ENCODE measurements at places on chromosomes 5 and 9. TPM values are rescaled to one million over a fixed set of nuclear protein-coding genes. Genes with fewer than 3 reads are reported as not detected.

DNA sequence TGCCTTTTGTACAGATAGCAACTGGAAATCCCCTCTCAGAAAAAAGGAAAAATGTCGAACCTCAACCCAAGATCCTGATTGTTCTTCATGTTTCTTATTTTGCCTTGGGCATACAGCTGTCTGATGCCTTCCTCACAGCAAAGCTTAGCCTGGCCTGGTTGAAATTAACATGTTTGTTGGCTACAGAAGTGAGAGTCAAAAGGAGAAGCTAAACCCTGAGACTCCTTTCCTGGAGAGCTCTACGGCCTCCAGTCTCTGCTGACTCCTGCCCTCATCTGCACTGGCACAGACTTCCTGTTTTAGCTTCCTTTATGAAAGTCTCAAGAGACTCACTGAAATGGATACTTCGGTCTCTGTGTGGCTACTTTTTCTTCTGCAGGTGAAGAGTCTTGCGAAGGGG is 186.7 kb downstream of the PARP8 start:
- DNase-seq: no peak

GRCh38 chr9:92590377-92590776 is 54.6 kb upstream of the ECM2 start:
- no peak for DNase-seq

DNA sequence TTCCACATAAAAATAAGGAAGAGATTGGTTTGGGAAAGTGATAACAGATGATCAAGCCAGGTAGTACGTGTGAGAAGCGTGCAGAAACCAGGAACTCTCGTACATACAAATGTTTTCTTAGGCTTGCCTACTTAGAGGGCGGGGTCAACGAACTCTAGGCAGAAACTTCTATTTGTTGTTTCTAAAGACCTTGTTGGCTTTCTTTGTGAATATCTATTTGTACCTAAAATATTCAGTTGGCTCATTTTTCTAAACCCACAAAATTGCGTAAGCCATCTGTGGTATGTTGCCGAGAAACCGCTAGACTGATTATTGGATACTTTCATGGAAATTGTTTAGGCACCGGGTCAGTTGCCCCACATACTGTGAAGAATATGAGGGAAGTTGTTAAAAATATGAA is 458.5 kb downstream of the MAT2B start:
- no peak for DNase-seq

DNA sequence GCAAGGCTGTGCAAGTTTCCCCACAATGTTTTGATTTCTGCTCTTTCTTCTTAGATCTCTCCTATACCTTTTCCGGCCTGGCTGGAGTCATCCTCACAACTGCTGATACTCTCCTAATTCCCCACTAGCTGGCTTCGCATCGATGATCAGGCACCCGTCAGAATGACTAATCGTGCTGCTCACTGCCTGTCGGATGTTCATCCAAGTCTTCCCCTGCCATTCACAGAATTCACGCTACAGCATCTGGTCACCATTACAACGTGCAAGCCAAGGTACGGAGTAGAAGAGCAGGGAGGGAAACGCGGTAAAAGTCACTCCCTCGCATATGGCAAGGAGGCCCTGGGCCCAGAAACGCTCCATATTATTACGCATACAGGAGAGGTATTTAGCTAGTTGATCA is 35.1 kb downstream of the CDH10 start:
- DNase-seq: no peak

DNA sequence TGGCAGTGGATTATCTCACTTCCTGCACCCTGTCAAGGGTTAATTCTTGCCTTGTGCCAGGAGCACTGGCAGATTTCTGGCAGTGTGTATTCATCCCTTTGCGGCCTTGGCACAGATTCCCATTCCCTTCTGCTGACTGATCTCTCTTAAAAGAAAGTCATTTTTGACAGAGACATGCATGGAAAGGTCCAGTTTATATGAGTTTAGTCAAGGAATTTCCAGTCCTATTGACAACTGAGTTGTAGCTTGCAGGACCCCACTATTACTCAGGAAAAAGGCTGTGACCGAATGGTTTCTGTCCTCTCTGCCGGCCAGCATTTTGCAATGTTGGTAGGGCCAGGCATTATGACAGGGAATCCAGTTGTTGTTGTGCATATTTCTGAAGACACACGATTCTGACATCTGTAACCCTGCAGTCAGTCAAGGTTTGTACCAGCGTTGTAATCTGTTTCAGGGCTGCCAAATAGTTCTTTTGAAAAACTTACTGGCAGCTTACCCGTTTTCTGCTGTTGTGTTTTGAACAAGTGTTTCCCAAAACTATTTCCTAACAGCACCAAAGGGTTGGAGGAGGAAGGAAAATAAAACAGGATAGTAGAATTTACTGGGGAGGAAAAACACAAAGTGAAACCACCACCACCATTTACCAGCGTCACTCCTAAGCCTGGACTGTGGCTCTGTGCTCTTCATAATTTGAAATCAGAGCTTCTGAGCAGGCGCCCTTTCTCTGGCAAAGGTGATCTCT is 243.4 kb upstream of the KLF4 start:
- no peak for DNase-seq

DNA sequence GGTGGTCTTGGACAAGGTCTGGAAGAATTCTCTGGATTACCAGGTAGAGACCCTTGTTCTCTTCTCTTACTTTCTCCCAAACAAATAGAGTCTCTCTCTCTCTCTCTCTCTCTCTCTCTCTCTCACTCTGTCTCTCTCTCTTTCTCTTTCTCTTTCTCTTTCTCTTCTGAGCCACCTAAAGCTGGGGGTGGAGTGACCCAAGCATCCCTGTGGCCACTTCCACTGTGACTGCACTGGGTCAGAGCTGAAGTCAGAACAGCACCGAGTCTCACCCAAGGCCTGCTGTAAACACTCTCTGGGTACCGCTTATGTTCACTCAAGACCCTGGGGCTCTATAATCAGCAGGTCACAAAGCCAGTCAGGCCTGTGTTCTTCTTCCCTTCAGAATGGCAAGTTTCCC is 513.7 kb downstream of the EBF1 start:
- no peak for DNase-seq

GRCh38 chr9:95585824-95586223 is 69.1 kb upstream of the PTCH1 start:
- no peak for DNase-seq

DNA sequence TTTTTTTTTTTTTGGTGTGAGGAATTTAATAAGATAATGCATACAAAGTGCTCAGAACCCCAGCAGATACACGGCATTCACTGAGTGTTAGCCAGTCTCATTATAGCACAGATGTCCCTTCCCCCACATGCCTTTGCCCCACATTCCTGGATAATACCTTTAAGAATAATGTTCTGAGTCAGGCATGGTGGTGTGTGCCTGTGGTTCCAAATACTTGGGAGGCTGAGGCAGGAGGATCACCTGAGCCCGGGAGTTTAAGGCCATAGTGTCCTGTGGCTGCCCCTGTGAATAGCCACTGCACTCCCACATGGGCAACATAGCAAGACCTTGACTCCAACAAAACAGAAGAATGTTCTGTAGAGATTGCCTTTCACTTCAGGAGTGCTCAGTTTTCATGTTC is 24.2 kb upstream of the ANKRD18A start:
- DNase-seq: no peak

- DNase-seq: no peak
Measured at GRCh38 chr5:171736976-171737891, 48.4 kb upstream of the SMIM23 start.

The CYLC2 gene
- not detected for total RNA-seq

The FNIP1 gene
- total RNA-seq: 20.0 TPM

The CDH18 gene
- not detected for total RNA-seq

The C1QTNF3 gene
- 2.1 TPM for total RNA-seq
